ENCODE measurements at places on chromosomes 3 and 15. TPM values are rescaled to one million over a fixed set of nuclear protein-coding genes. Genes with fewer than 3 reads are reported as not detected.

CPLX3 gene
- not detected for total RNA-seq

GOLGA6D gene
- not detected for total RNA-seq

AHSG gene
- total RNA-seq, result not detected

TMIE gene
- 0.22 TPM for total RNA-seq

SLC22A14 gene
- 1.6 TPM for total RNA-seq

CHRD gene
- not detected for total RNA-seq

SNTN gene
- not detected for total RNA-seq

Measured in placental epithelial cell (primary cell).